Mammary epithelial cell (primary cell): ENCODE measurements at places on chromosomes 7 and 10. TPM values are rescaled to one million over a fixed set of nuclear protein-coding genes. Genes with fewer than 3 reads are reported as not detected.

The CDC14C gene
- total RNA-seq: not detected in 2 replicates

The PTN gene
- total RNA-seq: 2.4 and 3.2 TPM in 2 replicates

The HK1 gene
- total RNA-seq: 115 TPM

The PRSS37 gene
- total RNA-seq: not detected

The CHRM2 gene
- not detected in 2 replicates for total RNA-seq

The PAX2 gene
- total RNA-seq: not detected in 2 replicates

DNA sequence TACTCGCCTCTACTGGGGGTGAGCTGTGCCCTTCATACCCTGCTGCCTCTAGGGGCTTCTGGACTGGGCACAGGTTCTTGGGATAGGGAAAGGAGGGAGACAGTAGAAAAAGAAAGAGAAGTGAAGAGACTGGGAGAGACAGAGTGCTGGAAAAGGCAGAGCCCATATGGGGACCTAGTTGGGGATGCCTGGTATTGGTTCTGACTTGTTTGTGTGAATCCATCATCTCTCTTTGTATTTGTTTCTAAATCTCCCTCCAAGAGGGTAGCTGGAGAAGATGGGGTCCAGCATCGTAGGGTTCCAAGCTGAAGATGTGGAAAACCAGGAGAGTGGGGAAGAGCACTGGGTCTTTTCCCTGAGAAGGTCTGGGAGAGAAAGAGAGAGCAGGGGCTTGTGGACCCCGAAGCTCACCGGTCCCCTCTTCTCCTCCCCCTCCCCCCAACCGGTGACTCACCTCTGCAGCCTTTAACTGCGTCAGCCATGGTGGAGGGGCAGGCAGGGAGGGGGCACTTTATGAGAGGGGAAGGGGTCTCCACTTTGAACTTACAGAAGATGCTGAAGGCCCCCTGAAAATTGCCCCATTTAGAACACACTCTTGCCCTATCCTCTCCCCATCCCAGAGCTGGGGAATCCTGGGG lies 3.2 kb upstream of the VGF start:
- DNase-seq: no peak

DNA sequence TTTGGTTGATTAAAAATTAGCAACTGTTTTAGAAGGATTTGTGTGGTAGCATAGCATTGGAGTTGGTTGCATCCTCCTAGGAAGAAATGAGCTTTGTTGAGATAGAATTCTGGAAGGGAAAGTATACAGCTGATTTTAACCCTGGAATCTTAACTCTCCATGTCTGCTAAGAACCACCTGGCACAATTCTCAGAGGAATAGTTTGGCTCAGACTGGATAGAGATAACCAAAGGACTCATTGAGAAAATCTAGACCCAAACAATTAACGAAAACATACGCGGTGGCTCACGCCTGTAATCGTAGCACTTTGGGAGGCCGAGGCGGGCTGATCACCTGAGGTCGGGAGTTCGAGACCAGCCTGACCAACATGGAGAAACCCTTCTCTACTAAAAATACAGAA lies 99.1 kb upstream of the AOAH start:
- no peak for DNase-seq

GRCh38 chr7:23394488-23395171 lies 75.7 kb downstream of the IGF2BP3 start:
- DNase-seq: no peak

GRCh38 chr7:13742811-13743210 lies 246.7 kb downstream of the ETV1 start:
- peak; percentile 33 for DNase-seq

DNA sequence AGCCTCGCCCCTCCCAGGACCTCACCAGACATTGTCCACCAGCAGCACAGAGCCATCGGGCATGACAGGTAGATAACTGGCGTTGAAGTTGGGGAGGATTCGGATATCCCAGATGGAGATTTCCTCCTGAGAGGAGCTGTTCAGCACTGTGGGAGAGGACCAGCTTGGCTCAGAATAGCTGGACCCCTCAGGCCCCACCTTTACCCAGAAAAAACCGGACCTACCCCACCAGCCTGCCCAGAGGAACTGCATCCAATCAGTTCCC lies 1.5 kb downstream of the TRAPPC14 start:
- no peak for DNase-seq

- no peak for DNase-seq
Observed at GRCh38 chr7:9082203-9082602, 648.8 kb downstream of the NXPH1 start.

- DNase-seq: no peak
Observed at GRCh38 chr7:95730493-95731280, 41.7 kb upstream of the DYNC1I1 start.

- DNase-seq: no peak
Observed at GRCh38 chr10:130489891-130490290, 353.7 kb downstream of the GLRX3 start.

DNA sequence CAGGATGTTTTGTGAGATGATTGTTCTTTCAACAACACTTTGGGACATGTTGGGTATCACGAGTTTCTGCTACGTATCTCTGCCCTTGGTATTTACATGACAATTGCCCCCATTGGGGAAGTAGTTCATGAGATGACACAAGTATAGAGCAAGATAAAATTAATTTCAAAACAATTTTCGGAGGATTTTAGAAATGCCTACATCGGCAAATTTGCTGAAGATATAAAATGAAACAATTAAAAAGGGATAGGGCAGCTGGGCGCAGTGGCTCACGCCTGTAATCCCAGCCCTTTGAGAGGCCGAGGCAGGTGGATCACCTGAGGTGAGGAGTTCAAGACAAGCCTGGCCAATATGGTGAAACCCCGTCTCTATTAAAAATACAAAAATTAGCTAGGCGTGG lies 371.7 kb downstream of the INHBA start:
- no peak for DNase-seq

GRCh38 chr7:141028767-141029166 lies 14.0 kb upstream of the MRPS33 start:
- no peak for DNase-seq

- no peak for DNase-seq
Observed at GRCh38 chr10:30192846-30193608, 133.6 kb upstream of the JCAD start.
